ENCODE measurements at places on chromosomes 5 and 9. TPM values are rescaled to one million over a fixed set of nuclear protein-coding genes. Genes with fewer than 3 reads are reported as not detected.
A peak's percentile ranks its signal among the peaks of the same experiment; 100 is the strongest.

TICAM2 gene
- 0.67 TPM for total RNA-seq

CEMIP2 gene
- total RNA-seq: 52.1 TPM

PAPPA gene
- 0.63 TPM for total RNA-seq

RABEPK gene
- 34.3 TPM for total RNA-seq

WDR31 gene
- 0.40 TPM for total RNA-seq

PCDHB3 gene
- 3.4 TPM for total RNA-seq

EGFLAM gene
- 0.24 TPM for total RNA-seq

CA9 gene
- 1.3 TPM for total RNA-seq

MYMK gene
- not detected for total RNA-seq

NIPAL4 gene
- 0.20 TPM for total RNA-seq

- peaks cover 4% of the 10 kb centered on the region for H3K4me1 ChIP-seq
- no peak for DNase-seq
- H3K36me3 ChIP-seq: no peaks in the 10 kb centered on the region
- no peak overlapping the region for H3K4me3 ChIP-seq
- no peak overlapping the region for H3K27ac ChIP-seq
These were observed 416.1 kb upstream of the CTNND2 start for GRCh38 chr5:12320331-12320730.

GRCh38 chr5:149170299-149170698 lies 29.0 kb downstream of the ABLIM3 start:
- no peak overlapping the region for H3K4me3 ChIP-seq
- H3K36me3 ChIP-seq: no peaks in the 10 kb centered on the region
- peaks cover 1% of the 10 kb centered on the region for H3K27me3 ChIP-seq
- no peak overlapping the region for H3K27ac ChIP-seq
- DNase-seq: no peak

DNA sequence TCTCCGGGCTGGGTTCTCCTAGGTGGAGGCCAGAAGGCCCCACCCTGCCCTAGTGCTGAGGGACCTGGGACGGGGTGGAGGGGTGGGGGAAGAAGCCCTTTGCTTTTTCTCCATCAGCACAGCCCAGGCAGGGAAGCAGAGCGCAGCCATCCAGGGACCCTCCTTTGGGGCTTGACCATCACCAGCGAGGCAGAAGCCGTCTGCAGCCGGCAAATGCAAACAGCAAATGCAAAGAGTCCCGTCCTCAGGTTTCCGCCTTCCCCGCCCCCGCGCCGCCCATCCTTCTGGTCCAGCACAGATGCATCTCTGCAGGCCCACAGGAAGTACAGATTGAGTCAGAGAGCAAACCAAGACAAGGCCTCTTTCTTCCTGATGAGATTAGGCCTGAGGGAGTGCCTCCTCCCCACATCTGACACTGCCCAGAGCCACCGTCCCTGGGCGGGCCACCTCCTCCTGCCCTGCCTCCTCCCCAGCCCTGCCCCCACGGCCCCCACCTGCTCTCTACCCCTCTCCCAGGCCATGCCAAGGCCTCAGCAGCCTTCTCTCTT lies 23.4 kb downstream of the CORO2A start:
- H3K4me1 ChIP-seq: peaks cover 16% of the 10 kb centered on the region
- no peaks in the 10 kb centered on the region for H3K36me3 ChIP-seq
- H3K27me3 ChIP-seq: no peaks in the 10 kb centered on the region
- no peak overlapping the region for H3K27ac ChIP-seq
- DNase-seq: no peak

GRCh38 chr5:74865804-74866595 lies at the start of gene FAM169A:
Gene FAM169A (minus strand): TSS chr5:74866387. CDS start chr5:74841676, 24,711 bp downstream.
- H3K36me3 ChIP-seq: no peaks in the 10 kb centered on the region
- H3K4me3 ChIP-seq: peak within 1 kb of the TSS; percentile 91
- no peaks in the 10 kb centered on the region for H3K27me3 ChIP-seq
- peaks cover 2% of the 10 kb centered on the region for H3K4me1 ChIP-seq
- peak within 1 kb of the TSS; percentile 93 for H3K27ac ChIP-seq
- no peak for DNase-seq

DNA sequence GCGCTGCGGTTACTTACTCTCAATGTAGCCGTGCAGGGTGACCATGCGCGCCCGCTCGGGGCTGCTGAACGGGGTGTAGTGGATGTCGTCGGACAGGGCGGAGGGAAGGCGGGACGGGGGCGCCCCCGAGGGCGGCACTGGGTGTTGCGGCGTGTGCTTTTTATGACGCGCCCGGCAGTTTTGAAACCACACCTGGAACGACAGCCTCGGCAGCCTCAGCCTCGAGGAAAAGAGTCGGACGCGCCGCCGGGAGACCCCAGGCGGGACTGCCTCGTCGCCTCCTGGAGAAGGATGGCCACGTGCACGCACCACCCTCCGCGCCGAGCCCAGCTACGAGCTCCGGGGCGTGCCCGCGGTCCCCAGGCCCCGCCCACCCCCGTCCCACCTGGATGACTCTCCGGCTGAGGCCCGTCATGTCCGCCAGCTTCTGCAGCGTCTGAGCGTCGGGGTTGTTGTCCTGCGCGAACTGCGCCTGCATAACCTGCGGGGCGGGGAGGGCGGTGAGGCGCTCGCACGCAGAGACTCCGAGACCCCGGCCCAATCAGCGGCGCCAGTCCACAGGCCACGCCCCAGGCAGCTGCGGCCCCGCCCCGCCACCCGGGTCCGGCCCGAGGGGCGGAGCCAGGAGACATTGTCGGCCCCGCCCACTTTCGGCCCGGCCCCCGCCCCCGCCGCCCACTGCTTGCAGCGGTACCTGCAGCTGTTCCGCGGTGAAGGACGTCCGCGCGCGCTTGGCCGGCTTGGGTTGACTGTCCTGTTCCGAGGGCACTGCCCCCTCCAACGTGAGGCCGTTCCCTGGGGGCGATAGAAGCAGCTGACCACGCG lies 15.0 kb downstream of the LHX6 start:
- peak overlapping the region; percentile 52 for H3K4me3 ChIP-seq
- H3K36me3 ChIP-seq: no peaks in the 10 kb centered on the region
- no peak overlapping the region for H3K27ac ChIP-seq
- H3K4me1 ChIP-seq: peaks cover 11% of the 10 kb centered on the region
- peak; percentile 97 for DNase-seq

GRCh38 chr5:24703934-24704333 lies 59.2 kb upstream of the CDH10 start:
- no peak for DNase-seq
- H3K4me3 ChIP-seq: no peak overlapping the region
- no peaks in the 10 kb centered on the region for H3K4me1 ChIP-seq
- H3K27me3 ChIP-seq: no peaks in the 10 kb centered on the region

DNA sequence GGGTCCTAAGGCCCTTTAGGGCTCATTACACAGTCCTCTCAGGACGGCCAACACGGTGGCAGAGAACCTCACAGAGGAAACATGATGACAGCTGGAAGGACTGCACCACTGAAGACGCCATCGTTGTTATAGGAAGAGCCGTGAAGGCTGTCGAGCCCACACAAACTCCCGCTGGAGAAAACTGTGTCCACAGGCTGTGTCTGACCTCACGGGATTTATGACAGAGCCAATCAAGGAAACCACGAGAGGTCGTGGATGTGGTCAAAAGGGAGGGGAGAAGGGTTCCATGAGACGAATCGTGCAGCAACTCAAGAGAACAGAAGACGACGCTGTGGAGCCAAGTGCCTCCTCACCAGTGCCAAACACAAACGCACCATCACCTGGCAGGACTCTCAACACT lies 12.2 kb downstream of the QSOX2 start:
- H3K27me3 ChIP-seq: no peaks in the 10 kb centered on the region
- no peak overlapping the region for H3K27ac ChIP-seq
- no peak for DNase-seq

DNA sequence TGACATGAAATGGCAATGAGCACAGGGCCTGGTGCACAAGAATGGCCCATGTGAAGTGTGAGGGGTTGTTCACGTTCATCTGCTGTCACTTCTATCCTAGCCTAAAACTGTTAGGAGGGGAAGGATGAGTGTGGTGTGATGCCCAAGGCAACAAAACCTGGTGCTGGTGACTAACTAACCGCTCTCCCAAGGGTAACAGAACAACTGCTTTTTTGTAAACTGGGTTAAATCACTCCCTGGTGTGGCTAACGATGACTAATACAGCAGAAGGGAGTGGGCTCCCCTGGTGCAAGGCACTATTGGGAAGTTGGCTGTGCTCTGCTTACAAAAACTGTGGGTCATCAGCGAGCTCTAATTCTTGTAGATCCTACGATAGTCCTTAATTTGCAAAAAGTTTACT lies 103.2 kb upstream of the VCAN start:
- no peak overlapping the region for H3K27ac ChIP-seq
- DNase-seq: no peak
- H3K27me3 ChIP-seq: no peaks in the 10 kb centered on the region
- H3K4me3 ChIP-seq: no peak overlapping the region
- no peaks in the 10 kb centered on the region for H3K36me3 ChIP-seq
- peaks cover 3% of the 10 kb centered on the region for H3K4me1 ChIP-seq

GRCh38 chr5:31362931-31363568 lies 168.8 kb downstream of the DROSHA start:
- DNase-seq: no peak
- H3K36me3 ChIP-seq: no peaks in the 10 kb centered on the region
- no peaks in the 10 kb centered on the region for H3K27me3 ChIP-seq
- no peaks in the 10 kb centered on the region for H3K4me1 ChIP-seq

DNA sequence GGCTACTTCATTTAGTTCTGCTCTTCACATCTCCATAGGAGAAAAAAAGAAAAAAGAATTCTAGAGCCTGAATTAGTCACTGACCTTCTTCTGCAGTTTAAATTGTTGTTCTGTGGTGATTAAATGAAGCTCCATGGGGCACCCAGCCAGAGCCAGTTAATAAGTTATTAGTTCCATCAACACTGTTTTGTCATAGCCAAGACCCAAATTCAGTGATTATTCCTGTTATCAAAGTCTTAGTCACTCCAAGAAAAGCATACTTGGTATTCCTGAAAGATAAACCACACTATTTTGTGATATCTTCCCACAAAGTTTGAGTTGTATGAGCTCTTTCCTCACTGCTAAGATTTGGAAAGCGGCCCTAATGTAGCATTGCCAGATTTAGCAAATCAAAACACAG lies 134.8 kb upstream of the RGMB start:
- no peaks in the 10 kb centered on the region for H3K27me3 ChIP-seq
- H3K36me3 ChIP-seq: no peaks in the 10 kb centered on the region
- no peak overlapping the region for H3K4me3 ChIP-seq
- peaks cover 6% of the 10 kb centered on the region for H3K4me1 ChIP-seq
- H3K27ac ChIP-seq: no peak overlapping the region

- no peaks in the 10 kb centered on the region for H3K36me3 ChIP-seq
- H3K27ac ChIP-seq: no peak overlapping the region
- peaks cover 42% of the 10 kb centered on the region for H3K27me3 ChIP-seq
- H3K4me3 ChIP-seq: peak overlapping the region; percentile 29
These were observed 208.4 kb downstream of the MEF2C start for GRCh38 chr5:88674356-88675167.

- no peak overlapping the region for H3K4me3 ChIP-seq
- no peaks in the 10 kb centered on the region for H3K27me3 ChIP-seq
- no peak overlapping the region for H3K27ac ChIP-seq
- H3K36me3 ChIP-seq: no peaks in the 10 kb centered on the region
These were observed 47.9 kb upstream of the BASP1 start for GRCh38 chr5:17169507-17169906.

GRCh38 chr5:105907016-105907415 lies 1763.7 kb downstream of the EFNA5 start:
- DNase-seq: no peak
- no peak overlapping the region for H3K27ac ChIP-seq
- H3K27me3 ChIP-seq: no peaks in the 10 kb centered on the region
- no peak overlapping the region for H3K4me3 ChIP-seq

DNA sequence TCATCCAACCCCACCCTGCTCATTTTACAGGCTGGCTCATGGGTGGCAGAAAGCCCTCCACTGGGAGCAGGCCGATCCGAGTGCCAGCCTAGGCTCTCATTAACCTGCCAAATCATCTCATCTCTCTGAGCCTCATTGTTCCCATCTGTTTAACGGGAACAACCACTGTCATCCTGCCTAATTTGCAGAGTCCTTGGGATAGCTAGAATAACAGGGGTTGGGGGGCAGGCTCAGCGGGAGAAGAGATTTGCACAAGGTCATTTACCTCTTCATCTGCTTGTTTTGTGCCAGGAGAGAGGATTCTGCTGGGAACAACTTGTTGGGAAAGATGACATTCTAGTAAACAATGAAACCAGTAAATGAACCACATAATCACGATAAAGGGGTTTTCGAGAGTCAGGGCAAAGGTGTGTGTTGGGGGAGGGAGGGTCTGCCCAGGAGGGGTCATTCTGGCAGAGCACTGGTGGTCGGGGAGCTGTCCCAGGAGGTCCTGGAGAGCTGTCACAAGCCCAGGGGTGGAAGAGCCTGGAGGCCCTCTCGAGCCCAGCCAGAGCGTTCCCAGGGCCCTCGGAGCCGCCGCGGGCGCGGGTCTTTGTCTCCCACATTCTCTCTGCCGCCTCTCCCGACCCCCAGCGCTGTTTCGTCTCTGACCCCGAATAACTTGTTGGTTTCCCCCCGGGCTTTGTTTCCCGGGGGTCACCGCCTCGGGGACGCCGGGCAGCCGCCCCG lies 22.8 kb upstream of the NDST1 start:
- H3K27me3 ChIP-seq: no peaks in the 10 kb centered on the region
- no peak for DNase-seq
- H3K27ac ChIP-seq: peak overlapping the region; percentile 89
- H3K4me3 ChIP-seq: peak overlapping the region; percentile 72
- H3K4me1 ChIP-seq: peaks cover 37% of the 10 kb centered on the region

- H3K27ac ChIP-seq: no peak overlapping the region
- no peaks in the 10 kb centered on the region for H3K36me3 ChIP-seq
- H3K4me3 ChIP-seq: no peak overlapping the region
- DNase-seq: no peak
- no peaks in the 10 kb centered on the region for H3K4me1 ChIP-seq
- no peaks in the 10 kb centered on the region for H3K27me3 ChIP-seq
These were observed 17.3 kb upstream of the EXOC3 start for GRCh38 chr5:425714-426113.

DNA sequence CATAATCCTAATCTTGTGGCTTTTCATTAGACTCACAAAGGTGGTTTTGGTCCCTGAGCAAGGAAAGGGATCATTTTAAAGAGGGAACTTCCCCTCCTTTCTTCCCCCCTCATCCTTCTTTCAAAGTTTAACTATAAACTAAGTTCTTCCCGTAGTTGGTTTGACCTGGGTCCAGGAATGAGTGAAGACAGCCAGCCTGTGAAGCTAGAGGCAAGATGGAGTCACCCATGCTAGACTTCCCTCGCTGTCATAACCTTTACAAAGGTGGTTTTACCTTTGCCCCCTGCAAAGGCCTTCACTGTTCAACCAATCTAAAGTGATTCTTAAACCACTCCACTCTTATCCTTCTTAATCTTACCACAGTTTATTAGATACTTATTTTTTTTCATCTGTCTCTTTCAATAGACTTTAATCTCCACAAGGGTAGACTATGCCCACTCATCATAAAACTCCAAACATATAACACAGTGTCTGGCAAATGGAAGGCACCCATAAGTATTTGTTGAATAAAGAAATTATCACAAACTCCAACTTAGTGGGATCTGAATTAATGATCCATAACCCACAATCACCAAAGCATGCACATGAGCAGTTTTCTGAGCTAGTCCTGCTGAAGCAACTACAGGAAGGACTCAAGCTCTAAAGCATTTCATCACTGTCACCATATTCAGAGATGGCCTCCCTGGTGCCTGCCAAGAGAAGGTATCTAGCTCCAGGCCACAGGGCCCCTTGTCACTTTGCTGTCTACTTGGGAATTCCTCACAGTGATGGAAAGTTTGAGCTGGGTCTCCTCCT lies 369.0 kb downstream of the SPOCK1 start:
- H3K4me3 ChIP-seq: no peak overlapping the region
- H3K27ac ChIP-seq: no peak overlapping the region
- no peaks in the 10 kb centered on the region for H3K4me1 ChIP-seq
- no peak for DNase-seq

- H3K4me3 ChIP-seq: no peak overlapping the region
- no peaks in the 10 kb centered on the region for H3K4me1 ChIP-seq
- no peak overlapping the region for H3K27ac ChIP-seq
- H3K27me3 ChIP-seq: no peaks in the 10 kb centered on the region
- no peaks in the 10 kb centered on the region for H3K36me3 ChIP-seq
- no peak for DNase-seq
These were observed 97.4 kb downstream of the TMC1 start for GRCh38 chr9:72618811-72619210.
